ENCODE measurements at places on chromosomes 6 and 20.

DNA sequence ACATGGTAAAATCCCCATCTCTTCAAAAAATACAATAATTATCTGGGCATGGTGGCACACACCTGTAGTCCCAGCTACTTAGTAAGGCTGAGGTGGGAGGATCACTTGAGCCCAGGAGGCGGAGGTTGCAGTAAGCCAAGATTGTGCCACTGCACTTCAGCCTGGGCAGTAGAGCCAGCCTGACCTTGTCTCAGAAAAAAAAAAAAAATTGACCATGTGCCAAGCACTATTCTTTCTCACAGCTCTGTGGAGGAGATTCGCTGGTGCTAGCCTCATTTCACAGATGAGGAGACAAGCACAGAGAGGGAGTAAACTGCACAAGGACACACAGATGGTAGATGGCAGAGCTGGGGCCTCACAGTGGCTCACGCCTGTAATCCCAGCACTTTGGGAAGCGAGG is 131.8 kb upstream of the JARID2 start:
- no peak for DNase-seq

DNA sequence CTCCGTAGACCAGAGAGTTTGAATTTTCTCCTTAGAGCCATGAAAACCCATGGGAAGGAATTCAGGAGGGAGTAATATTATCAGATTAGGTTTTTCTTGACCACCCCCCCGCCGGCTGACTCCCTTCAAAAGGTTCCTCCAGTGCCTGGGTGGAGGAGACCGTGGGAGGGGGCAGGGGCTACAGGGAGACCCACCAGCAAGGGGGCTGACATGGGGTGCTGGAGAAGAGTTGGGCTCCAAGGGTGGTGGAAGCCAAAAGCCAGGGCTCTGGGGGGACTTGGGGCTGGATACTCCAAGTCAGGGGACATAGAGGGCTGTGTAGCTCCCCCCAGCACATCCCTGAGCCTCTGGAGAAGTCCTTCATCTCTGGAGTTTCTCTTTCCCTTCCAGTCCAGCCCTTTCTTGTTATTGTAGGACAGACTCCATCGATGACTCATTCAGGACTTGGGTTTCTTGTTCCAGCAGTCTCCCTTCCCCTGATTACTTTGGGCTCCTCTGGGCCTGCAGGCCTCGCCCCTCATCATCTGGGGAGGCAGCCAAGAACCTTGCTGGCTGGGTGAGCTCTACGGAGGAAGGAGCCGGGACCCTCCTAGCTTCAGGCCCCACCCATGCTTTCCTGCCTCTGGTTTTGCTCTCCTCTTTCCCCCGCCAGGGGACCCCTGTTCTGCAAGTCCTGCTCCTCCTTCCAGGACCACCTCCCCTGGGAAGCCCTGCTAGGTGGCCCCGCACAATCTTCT is 10.5 kb upstream of the KIAA1755 start:
- DNase-seq: no peak

GRCh38 chr6:24564081-24564480 is 69.3 kb downstream of the ALDH5A1 start:
- DNase-seq: no peak

DNA sequence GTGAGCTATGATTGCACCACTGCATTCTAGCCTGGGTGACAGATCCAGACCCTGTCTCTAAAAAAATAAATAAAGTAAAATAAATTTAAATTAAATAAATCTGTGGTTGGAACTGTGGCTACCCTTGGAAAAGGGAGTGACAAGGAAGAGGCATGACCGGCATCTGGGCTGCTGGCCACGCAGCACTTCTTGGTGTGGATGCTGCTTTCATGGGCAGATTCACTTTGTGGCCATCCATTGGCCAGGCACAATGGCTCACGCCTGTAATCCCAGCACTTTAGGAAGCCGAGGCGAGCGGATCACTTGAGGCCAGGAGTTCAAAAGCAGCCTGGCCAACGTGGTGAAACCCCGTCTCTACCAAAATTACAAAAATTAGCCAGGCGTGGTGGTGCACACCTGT is 16.1 kb downstream of the EBF4 start:
- DNase-seq: no peak

DNA sequence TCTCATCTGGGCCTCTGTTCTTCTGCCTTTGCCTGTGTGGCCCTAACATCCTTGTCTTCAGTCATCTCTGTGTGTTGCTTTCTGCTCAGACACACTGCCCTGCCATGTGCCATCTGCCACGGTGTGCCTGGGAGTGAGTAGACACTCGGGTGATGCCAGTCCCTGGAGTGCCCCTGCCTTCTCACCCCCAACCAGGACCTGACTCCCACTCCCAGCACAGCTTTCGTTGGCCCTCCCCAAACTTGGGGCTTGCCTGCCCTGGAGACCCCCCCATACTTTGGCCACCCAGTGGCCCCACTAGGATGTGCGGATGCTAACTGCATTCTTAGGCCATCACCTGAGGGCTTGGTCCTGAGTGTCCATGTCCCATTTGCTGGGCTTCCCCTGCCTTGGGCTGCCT is 76.4 kb upstream of the SCP2D1 start:
- no peak for DNase-seq

- DNase-seq: peak; percentile 17
Measured at GRCh38 chr6:7909323-7910276, 988 bp downstream of the TXNDC5 start.

DNA sequence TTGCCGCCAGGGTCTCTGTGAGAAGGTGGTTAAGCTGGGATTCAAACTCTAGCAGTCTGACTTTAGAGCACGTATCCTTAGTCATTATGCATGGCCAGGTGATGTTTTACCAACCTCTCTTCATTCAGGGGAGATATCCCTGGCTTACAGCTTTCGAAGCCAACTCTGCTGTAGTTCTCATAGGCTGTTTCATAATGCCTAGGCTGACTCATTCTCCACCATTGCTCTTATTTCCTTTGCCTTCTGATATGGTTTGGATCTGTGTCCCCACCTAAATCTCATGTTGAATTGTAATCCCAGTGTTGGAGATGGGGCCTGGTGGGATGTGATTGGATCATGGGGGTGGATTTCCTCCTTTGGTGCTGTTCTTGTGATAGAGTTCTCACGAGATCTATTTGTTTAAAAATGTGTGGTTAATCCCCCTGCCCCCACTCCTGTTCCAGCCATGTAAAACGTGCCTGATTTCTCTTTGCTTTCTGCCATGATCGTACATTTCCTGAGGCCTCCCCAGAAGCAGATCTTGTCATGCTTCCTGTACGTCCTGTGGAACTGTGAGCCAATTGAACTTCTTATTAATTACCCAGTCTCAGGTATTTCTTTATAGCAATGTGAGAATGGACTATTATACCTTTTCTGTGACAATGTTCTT is 94.6 kb upstream of the MAN1A1 start:
- no peak for DNase-seq

DNA sequence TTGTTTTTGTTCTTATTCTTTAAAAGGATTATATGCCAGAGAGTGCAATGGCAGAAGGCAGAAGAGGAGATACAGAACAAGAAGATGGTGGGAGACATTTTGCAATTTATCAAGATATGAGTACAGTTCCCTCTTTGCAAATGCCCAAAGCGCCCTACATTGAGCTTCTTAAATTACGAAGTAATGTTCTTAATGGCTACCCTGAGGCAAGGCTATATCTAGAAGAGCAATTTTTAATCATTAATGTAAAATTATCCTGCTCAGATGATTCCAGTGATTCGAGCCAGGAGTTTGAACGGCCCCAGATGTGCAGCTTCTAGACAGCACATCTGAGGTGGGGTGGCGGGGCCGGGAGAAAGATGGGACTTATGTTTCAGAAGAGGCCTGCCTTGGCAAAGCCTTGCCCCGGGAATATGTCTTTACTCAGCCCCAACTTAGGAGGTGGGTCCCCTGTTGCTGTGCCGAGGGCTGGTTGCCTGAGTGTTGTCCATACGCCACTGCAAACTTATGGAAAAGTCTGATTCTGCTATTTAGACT is 84.9 kb upstream of the MLN start:
- DNase-seq: no peak

- no peak for DNase-seq
Measured at GRCh38 chr6:15184441-15184861, 61.4 kb upstream of the JARID2 start.

GRCh38 chr6:159979136-159979874 is 10.4 kb downstream of the IGF2R start:
- peak; percentile 58 for DNase-seq

GRCh38 chr20:58932170-58932569 is 48.9 kb upstream of the NELFCD start:
- no peak for DNase-seq

GRCh38 chr20:53227523-53227922 is 255.4 kb downstream of the TSHZ2 start:
- DNase-seq: no peak

DNA sequence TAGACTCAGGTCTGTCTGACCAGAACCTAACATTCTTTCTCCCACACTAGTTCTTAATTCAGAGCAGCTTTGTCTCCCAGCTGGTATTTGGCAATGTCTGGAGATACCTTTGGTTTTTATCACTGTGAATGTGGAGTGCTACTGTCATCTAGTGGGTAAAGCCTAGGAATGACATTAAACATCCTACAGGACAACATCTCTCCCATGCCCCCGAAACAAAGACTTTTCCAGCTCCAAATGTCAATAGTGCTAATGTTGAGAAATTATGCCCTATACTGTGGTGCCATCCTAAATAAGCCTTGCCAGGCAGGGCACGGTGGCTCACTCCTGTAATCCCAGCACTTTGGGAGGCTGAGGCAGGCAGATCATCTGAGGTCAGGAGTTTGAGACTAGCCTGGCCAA is 4.2 kb upstream of the TTPAL start:
- no peak for DNase-seq

DNA sequence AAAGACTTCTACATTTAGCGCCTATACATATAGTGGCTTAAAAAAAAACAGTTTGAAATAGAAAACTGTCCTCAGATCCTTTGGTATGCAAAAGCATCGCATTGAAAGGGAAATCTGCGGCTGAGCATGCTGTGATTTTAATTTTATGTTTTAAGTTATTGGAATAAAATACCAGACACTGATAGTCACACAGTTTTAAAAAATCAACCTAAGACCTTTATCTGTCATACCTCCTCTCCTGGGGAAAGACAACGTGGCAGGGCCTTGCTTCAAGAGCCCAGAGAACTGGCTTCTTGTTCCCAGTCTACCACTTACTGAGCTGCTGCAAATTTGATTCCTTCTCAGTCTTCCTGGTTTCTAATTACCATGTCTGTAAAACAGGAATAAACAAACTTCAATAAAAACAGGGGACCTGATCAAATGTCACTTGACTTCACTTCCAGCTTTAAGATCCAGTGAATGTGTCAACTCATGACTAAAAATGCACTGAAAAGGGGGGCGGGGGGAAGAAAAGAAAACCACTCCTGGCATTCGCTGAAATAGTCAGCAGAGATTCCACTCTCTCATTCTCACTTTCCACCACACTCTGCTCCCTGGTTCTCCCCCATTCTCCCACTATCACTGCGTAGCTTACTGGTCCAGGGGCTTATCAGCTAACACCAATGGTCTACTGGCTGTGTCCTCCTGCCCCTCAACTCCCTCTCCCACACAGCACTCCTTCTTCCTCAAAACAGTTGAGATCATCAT is 494.7 kb upstream of the MARCKS start:
- no peak for DNase-seq

DNA sequence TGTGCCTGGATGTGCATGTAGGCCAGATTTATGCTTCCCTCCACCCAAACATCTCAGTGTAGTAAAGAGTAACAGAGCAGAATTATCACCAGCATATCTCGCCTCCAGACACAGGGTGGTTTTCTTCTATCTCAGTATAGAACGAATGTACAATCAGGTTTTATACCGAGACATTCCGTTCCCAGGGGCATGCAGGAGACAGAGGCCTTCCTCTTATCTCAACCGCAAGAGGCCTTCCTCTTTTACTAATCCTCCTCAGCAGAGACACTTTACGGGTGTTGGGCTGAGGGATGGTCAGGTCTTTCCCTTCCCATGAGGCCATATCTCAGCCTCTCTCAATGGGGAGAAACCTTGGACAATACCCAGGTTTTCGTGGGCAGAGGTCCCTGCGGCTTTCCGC is 36.4 kb upstream of the MC3R start:
- no peak for DNase-seq

DNA sequence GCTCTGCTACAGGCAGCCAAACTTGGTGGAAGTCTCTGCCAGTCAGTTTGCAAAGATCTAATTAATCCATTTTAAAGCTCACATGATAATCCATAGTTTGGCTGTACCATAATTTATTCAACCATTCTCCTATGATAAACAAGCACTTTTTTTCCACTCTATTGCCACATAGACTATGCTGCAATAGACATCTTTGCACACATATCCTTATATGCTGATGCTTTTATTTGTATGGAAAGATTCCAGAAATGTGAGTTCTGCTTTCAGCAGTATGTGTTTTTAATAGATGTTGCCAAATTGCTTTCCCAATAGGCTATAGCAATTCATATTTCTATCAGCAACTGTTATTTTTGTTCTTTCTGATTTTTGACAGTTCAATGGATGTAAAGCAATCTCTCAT is 628.0 kb downstream of the KIF16B start:
- no peak for DNase-seq

DNA sequence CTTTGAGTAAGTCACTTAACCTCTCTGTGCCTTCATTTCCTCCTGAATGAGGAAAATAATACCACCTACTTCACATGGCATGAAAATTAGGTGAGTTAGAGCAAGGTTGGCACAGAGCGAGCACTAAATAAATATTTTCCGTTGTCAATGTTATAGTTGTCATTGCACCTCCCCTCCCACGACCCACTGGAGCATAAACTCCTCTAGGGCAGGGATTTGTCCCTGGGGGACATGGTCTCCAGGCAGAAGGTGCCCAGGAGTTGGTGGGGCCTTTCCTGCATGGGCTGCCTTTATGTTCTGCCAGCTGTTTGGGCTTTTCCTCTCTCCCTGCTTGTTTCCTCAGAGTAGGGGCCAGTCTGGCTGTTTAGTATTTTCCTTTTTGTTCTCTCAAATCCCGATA is 1.3 kb upstream of the ANGPT4 start:
- no peak for DNase-seq

DNA sequence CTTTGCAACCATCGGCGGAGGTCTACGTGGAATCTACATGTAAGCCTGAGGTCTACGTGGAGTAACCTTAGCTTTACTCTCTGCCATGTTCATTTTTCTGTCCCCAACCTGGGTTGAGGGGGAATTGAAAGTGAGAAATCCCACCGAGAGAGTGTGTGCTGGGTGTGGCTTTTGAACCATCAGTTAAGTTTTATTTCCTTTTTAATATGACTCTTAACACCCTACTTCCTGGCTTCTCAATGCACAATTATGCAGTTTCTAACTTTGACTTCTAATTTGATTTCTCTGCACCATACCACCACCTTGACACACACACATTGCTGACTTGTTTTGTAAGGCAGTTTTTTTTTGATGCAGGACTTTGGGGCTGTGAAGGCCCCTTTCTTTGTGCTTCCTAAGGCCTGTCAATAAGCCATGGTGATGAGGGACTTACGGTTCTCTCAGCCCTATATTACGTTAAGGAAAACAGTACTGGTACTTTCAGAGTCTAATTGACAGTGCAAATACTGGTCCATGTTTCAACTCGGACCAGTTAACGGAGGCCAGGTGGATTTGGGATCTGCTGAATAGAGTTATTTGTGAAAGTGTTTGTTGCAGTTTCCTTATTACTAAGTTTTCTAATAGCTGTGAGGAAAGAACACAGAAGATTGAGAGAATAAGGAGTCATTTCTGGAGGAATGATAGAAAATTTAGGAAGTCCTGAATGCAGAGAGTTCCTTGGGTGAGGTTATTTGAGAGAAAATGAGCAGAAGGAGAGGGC is 206.5 kb downstream of the JARID2 start:
- DNase-seq: no peak

Measured in stimulated activated CD8-positive, alpha-beta memory T cell treated with anti-CD3 and anti-CD28 coated beads, Interleukin-15, amount 100 ng/mL, for 4 hours (primary cell).